HepG2 (cell line): ENCODE measurements at places on chromosomes 12 and 14.

GRCh38 chr14:105328070-105328677, 13.6 kb downstream of the PACS2 start:
- no peaks in the 10 kb centered on the region; the same call in 1 of the 2 replicates for H3K36me3 ChIP-seq
- no peaks in the 10 kb centered on the region for H3K27me3 ChIP-seq
- H3K27ac ChIP-seq, result no peak overlapping the region
- H3K4me1 ChIP-seq, result peaks cover 24% of the 10 kb centered on the region
- no peak overlapping the region for H3K4me3 ChIP-seq

- H3K27me3 ChIP-seq, result no peaks in the 10 kb centered on the region
- no peak for DNase-seq
- H3K4me3 ChIP-seq, result no peak overlapping the region
- H3K27ac ChIP-seq, result no peak overlapping the region
- H3K36me3 ChIP-seq, result no peaks in the 10 kb centered on the region
Observed at GRCh38 chr14:41868396-41868795, 261.7 kb downstream of the LRFN5 start.

DNA sequence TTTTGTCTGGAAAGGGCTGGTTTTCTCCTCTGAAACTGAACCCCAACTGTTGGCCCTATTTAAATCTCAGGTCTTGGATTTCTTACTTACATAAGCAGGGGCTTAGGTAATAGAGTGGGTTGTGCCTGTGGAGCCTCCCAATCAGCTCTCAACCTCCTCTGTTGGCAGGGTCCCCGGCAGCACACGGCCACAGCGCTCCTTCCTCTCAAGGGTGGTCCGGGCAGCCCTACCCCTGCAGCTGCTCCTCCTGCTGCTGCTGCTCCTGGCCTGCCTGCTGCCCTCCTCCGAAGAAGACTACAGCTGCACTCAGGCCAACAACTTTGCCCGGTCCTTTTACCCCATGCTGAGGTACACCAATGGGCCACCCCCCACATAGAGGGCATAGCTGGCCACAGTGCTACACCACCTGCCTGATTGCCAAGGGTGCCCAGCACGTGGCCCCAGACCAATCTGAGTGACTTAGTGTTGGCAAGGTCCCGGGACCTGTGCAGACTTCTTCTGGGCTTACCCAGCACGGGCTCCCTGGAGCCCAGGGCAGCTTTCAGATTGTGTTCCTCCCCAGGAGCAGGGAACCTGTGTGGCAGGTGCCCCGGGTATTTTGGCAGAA, 68.9 kb downstream of the ESR2 start:
- H3K27ac ChIP-seq, result no peak overlapping the region
- 0 out of 3 replicates have a peak, but pooled peaks cover 9% of the 10 kb centered on the region for H3K36me3 ChIP-seq
- H3K27me3 ChIP-seq, result no peaks in the 10 kb centered on the region
- DNase-seq, result no peak

DNA sequence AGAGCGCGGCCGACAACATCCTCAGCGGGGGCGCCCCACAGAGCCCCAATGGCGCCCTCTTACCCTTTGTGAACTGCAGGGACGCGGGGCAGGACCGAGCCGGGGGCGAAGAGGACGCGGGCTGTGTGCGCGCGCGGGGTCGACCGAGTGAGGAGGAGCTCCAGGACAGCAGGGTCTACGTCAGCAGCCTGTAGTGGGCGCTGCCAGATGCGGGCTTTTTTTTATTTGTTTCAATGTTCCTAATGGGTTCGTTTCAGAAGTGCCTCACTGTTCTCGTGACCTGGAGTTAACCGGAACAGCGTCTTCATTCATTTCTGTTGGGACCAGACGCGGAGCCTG, 103.8 kb upstream of the FKBP4 start:
- no peak overlapping the region for H3K27ac ChIP-seq
- H3K27me3 ChIP-seq, result peaks cover 69% of the 10 kb centered on the region; the same call in 2 of the 3 replicates
- no peak for DNase-seq
- no peaks in the 10 kb centered on the region for H3K4me1 ChIP-seq

DNA sequence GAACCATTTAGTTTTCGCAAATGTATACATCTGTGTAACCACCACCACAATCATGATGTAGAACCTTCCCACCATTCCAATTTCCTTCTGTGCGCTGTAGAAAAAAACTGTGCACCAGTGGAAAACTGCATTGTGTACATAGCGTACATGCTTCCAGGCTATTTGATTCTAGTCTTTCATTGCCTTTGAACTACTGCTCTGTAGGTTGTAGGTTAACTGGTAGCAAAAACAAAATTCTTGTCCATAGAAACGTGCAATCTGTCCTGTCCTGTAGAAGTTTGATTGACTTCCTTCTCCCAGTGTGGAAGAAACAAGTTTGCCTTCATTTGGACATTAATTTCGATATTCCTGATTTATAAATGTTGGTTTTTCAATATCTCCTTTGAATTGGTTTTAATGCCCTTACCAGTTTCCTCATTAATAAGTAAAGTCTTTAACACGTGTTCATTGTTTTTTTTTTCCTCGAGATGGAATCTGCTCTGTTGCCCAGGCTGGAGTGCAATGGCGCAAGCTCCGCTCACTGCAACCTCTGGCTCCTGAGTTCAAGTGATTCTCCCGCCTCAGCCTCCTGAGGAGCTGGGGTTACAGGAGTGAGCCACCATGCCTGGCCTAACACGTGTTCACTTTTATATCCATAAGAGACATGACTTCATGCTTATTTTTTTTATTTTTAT, 3.6 kb upstream of the ISM2 start:
- H3K27me3 ChIP-seq, result no peaks in the 10 kb centered on the region
- H3K36me3 ChIP-seq, result no peaks in the 10 kb centered on the region
- H3K4me1 ChIP-seq, result peaks cover 65% of the 10 kb centered on the region
- no peak overlapping the region for H3K4me3 ChIP-seq
- peak overlapping the region; percentile 92 for H3K27ac ChIP-seq
- peak; percentile 88 for DNase-seq

DNA sequence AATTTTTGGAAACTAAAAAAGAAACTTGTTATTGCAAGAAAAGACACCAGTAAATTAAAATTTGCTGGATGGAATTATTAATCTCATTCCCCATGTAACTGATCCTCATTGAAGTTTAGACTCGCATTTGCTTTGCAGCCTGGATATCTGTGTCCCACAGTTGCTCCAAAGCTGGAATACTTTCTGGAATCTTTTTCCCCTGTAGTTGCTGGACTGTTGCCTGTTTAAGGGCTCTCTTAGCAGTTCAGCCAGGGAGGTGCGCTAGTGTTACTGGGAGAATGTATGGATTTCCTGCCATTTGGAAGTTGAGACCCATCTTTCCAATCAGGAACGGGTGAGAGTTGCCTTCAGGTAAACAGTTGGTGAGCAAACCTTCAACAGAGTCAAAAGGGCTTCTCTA, 20.3 kb downstream of the BCL2L14 start:
- H3K4me1 ChIP-seq, result peaks cover 61% of the 10 kb centered on the region
- no peak overlapping the region for H3K4me3 ChIP-seq
- no peaks in the 10 kb centered on the region for H3K36me3 ChIP-seq
- no peak for DNase-seq
- H3K27me3 ChIP-seq, result no peaks in the 10 kb centered on the region

DNA sequence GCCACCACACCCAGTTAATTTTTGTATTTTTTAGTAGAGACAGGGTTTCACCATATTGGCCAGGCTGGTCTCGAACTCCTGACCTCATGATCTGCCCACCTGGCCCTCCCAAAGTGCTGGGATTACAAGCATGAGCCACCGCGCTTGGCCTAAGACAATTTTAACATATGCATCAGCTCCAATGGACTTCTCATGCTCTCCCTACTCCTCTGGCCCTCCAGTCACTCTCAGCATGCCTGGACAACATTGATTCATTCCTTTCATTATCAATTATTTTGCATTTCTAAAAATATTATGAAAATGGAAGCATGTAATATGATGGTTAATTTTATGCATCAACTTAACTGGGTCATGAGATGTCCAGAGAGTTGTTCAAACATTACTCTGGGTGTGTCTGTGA, 469.1 kb upstream of the TMEM132C start:
- H3K4me3 ChIP-seq, result no peak overlapping the region
- H3K4me1 ChIP-seq, result no peaks in the 10 kb centered on the region
- no peaks in the 10 kb centered on the region for H3K36me3 ChIP-seq
- H3K27ac ChIP-seq, result no peak overlapping the region

GRCh38 chr12:125888921-125889320, 823.7 kb downstream of the AACS start:
- no peaks in the 10 kb centered on the region for H3K36me3 ChIP-seq
- no peaks in the 10 kb centered on the region for H3K27me3 ChIP-seq
- H3K4me1 ChIP-seq, result no peaks in the 10 kb centered on the region
- H3K27ac ChIP-seq, result no peak overlapping the region
- DNase-seq, result no peak

GRCh38 chr12:4045786-4046494, 172.7 kb upstream of the PARP11 start:
- no peaks in the 10 kb centered on the region for H3K36me3 ChIP-seq
- no peaks in the 10 kb centered on the region for H3K27me3 ChIP-seq
- H3K4me3 ChIP-seq, result no peak overlapping the region
- no peak for DNase-seq
- H3K4me1 ChIP-seq, result no peaks in the 10 kb centered on the region

GRCh38 chr14:79161571-79161970, 991.4 kb downstream of the NRXN3 start:
- DNase-seq, result no peak
- no peak overlapping the region for H3K4me3 ChIP-seq
- no peaks in the 10 kb centered on the region for H3K4me1 ChIP-seq
- no peaks in the 10 kb centered on the region for H3K27me3 ChIP-seq
- H3K36me3 ChIP-seq, result no peaks in the 10 kb centered on the region
- no peak overlapping the region for H3K27ac ChIP-seq

- no peak for DNase-seq
- no peaks in the 10 kb centered on the region for H3K36me3 ChIP-seq
- peaks cover 59% of the 10 kb centered on the region; the same call in 2 of the 3 replicates for H3K27me3 ChIP-seq
- peak overlapping the region; percentile 13; the same call in 1 of the 2 replicates for H3K4me3 ChIP-seq
- no peak overlapping the region for H3K27ac ChIP-seq
- H3K4me1 ChIP-seq, result peaks cover 14% of the 10 kb centered on the region
Observed at GRCh38 chr12:54418441-54419087, 502 bp downstream of the ITGA5 start.

DNA sequence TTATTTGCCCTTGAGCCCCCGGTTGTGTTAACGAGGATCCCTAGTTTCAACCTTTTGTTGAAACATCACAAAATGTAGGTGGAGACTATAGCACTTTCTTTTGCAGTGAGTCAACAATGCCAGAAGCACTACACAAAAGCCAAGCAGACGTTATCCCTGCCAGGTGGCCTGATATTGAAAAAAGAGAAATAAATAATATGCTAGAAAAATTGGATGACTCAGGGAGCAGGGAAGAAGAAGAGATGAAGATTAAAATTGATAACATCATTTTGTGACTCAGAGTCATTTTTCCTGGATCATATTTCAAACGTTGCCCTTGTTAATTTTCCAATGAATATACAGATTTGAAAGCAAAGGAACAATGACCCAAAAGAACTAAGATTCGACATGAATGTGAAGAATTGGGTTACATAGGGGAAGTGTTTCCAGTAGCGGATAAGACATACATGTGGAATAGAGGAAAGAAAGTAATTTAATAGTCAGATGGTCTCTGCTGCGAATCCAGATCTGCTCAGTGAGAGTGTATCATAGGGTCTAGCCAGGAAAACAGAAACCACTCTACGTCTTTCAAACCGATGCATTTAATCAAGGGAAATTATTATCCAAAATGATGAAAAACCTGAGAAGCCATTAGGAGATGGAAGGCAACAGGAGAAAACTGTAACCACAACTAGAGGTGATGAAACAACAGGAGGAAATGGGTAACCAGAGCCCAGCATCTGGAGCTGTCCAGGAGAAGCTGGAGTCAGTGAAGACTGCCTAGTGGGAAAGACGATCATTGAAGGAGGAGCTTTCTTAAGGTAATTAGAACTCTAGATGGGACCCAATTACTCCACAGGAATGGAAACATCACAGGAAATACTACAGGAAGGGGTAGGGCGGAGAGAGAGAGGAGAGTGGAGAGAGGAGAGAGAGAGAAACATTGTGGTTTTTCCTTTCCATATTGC, 57.9 kb downstream of the RERG start:
- DNase-seq, result no peak
- H3K4me3 ChIP-seq, result no peak overlapping the region
- H3K27ac ChIP-seq, result no peak overlapping the region
- no peaks in the 10 kb centered on the region for H3K27me3 ChIP-seq

DNA sequence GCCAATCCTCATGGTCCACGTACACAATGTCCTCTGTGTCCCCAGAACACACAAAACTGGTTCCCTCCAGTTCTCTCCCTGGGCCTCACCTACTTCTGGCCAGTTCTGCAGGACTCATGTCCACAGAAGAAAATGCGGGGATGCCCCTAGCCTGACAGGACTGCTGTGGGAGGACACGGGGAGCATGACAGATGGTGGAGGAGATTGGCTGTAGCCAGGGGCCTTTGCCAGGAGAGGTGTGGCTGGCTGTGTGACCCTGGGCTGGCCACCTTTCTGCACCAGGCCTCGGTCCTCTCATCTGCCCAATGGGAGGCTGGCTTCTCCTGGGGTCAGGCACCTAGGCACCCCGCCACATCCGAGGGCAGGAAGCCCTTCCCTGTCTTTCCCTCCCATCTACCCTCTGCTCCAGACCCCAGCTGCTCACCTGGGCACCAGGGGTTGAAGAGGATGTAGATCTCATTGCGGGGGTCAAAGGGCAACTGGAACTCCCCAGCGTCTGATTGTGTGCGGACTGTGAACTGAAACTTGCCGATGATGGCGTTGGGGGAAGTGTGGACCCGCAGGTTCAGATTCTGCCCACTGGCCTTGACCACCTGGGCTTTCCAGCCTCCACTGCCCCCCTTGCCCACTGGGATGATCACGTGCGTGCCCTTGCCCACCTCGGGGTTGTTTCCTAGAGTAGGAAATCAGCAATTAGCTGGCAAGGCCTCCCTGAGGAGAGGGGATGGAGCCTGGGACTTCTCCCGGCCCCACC, 2.8 kb downstream of the TGM1 start:
- H3K27ac ChIP-seq, result no peak overlapping the region
- peaks cover 33% of the 10 kb centered on the region for H3K4me1 ChIP-seq
- DNase-seq, result no peak
- H3K36me3 ChIP-seq, result peaks cover 4% of the 10 kb centered on the region; the same call in 1 of the 3 replicates
- H3K4me3 ChIP-seq, result no peak overlapping the region; the same call in 1 of the 2 replicates

DNA sequence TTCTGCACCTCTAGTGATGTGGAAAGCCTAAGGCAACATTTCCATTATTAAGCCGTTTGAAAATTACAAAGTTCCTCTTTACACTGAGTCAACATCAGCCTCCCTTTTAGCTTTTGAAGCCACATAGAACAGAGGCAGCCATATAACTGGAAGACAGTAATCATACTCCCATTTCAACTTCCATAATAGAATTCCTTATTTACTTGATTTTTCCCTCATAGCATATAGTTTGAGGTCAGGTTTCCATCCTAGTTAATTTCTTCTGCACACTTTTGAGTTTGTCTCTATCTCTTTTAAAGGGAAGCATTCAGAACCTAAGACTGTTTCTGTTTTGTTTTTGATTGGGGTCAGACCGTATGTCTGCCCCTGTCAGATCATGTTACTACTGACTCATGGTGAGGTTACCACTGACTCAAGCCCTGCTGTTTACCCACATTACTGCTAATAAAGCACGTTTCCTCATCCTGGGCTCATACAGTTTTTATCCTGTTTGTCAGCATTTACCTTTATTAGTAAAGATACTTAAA, 161.0 kb downstream of the SLC38A4 start:
- H3K4me3 ChIP-seq, result no peak overlapping the region
- H3K27ac ChIP-seq, result peak overlapping the region; percentile 73
- no peaks in the 10 kb centered on the region for H3K27me3 ChIP-seq
